Lung (tissue), 17 donors: ENCODE measurements at places on chromosomes 7 and 10. TPM values are rescaled to one million over a fixed set of nuclear protein-coding genes. Genes with fewer than 3 reads are reported as not detected.

Gene DIP2C
- polyA plus RNA-seq: 3.9 TPM

Gene PDGFA
- 21.8 TPM for polyA plus RNA-seq

Gene OR6B1
- not detected for polyA plus RNA-seq

Gene MMD2
- polyA plus RNA-seq: not detected

Gene RBP4
- 14.7 TPM for polyA plus RNA-seq

Gene CACNB2
- 0.90 TPM for polyA plus RNA-seq

Gene LEP
- polyA plus RNA-seq: not detected

Gene ZNF804B
- not detected for polyA plus RNA-seq

Gene SYT15
- polyA plus RNA-seq: 3.8 TPM

Gene NPFFR1
- 0.14 TPM for polyA plus RNA-seq

Gene DEPP1
- 48.3 TPM for polyA plus RNA-seq

Gene NXPH1
- polyA plus RNA-seq: not detected

Gene GRM3
- polyA plus RNA-seq: not detected

Gene C10orf62
- polyA plus RNA-seq: not detected

Gene SNX13
- 12.6 TPM for polyA plus RNA-seq

Gene PPP1R9A
- 4.2 TPM for polyA plus RNA-seq

Gene ARHGAP19
- 6.9 TPM for polyA plus RNA-seq

Gene PTEN
- polyA plus RNA-seq: 29.4 TPM

Gene VPS37D
- polyA plus RNA-seq: 1.3 TPM
